ENCODE measurements at places on chromosomes 13 and 19. TPM values are rescaled to one million over a fixed set of nuclear protein-coding genes. Genes with fewer than 3 reads are reported as not detected.

GRCh38 chr13:32298695-32299094 lies 16.5 kb downstream of the ZAR1L start:
- no peak for DNase-seq

GRCh38 chr19:35104361-35104760 lies 11.3 kb upstream of the FXYD3 start:
- no peak for DNase-seq

GRCh38 chr13:67652887-67653286 lies 422.8 kb upstream of the PCDH9 start:
- no peak for DNase-seq

DNA sequence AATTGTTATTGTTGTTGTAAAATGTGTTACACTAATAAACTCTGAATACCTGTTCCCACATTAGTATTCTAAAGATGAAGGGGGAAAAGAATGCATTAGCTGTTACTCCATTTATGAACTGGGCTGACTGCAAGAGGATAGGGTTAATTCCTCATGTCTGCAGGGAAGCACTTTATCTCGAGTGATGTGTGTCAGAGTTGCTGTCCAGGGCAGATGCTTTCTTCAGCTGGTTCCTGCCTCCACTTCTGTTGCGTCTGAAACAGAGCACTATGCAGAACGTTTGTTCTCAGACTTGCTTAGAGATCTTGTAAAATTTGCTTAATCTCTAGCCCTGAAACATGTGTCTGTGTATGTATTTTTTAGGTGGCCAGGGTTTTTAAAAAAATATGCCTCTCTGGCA lies 318.8 kb downstream of the SPRY2 start:
- DNase-seq: no peak

DNA sequence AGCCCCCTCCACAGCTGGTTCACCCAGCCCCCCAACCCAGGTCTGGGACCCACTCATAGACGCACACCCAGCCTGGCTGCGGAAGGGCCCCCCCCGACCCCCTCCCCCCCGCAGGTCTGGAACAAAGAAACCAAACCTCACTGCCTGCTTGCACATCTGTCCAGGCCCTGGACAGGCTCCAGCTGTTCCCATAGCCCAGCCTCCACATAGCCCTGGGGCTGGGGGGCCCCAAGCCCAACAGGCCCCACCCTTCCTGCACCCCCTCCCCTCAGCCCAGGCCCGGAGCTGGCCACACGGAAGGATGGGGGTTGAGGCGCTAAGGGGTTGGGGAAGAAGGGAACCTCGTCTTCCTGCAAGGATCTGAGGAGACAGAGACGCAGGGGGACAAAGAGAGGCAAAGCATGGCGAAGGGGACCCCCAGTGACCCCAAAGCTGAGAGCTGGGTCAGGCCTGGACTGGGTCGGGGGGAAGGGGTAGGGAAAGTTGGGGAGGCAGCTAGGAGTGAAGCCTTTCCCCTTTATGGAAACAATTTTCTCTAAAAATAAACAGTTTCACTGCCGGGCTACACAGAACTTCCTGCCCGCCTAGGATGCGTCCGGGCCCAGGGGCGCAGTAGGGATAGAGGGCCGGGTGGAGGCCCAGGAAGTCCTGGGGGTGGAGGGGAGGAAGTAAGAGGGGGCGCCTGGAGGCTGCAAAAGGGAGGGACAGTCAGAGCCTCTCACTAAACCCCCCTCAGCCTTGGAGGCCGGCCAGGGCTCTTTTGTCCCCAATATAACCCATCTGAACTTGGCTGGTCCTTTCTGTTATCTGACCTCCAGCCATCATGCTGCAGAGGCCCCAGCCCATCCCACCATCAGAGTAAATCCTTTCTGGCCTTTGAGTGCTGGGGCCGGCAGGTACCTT lies 2.4 kb downstream of the KANK2 start:
- DNase-seq: no peak

- no peak for DNase-seq
Observed at GRCh38 chr13:72643311-72643989, 84.0 kb downstream of the MZT1 start.

DNA sequence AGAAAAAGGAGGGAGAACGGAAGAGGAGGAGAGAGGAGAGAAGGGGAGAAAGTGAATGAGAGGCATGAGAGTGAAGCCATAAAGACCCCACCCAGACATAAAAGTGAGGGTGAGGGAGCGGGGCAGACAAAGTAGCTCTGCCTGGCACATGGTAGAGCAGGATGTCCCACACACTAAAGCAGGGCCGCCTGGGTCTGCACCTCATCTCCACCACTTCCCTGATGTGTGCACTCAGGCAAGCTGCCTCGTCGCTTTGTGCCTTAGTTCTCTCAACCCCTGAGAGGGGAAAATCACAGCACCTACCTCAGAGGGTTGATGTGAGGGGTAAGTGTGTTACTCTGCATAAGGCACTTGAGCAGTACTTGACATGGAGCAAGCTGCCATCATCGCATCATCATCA lies 488.1 kb downstream of the COG6 start:
- DNase-seq: no peak

The SHC2 gene
- total RNA-seq: 1.1 TPM
